ENCODE measurements at places on chromosomes 6 and 20.
A peak's percentile ranks its signal among the peaks of the same experiment; 100 is the strongest.

DNA sequence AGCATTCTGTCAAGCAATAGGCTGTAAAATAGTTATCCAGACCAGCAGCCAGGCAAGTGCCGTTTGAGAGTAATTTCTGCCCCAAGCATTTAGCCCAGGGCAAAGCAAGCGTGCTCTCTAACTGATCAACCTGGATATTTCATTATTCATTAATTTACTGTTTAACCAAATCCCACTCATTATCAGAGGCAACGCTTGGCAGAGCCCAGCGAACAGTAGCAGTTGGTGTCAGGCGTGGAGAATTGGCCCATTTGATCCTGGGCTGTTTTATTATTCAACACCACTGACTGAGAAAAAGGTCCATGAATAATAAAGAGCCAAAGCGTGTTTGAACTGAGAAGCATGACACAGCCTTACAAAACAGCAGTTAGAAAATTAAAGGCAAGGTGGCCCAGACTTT lies 35.3 kb downstream of the TFAP2B start:
- no peak for DNase-seq

GRCh38 chr20:8315639-8316573 lies 183.8 kb downstream of the PLCB1 start:
- no peak for DNase-seq

GRCh38 chr6:90425161-90425641 lies 128.6 kb upstream of the BACH2 start:
- DNase-seq, result peak; percentile 57

GRCh38 chr6:77786935-77787629 lies 134.2 kb downstream of the MEI4 start:
- no peak for DNase-seq

DNA sequence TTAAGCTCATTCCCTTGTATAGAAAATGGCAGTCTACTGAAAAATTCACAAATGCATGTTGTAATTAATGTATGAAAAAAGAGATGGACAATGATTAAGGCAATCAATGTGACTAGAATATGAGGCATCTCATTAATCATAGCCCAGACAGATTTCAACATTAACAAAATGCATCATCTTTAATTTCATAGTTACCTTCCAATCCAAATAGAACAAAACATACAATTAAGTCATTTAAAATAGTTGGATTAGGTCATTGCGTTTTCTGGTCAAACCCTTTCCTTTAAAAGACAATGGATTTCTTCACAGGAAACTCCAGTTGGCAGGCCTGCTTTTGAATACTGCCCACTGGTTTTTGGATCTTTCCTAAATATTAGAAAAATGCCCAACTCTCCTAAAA lies 203.9 kb downstream of the HAO1 start:
- no peak for DNase-seq

DNA sequence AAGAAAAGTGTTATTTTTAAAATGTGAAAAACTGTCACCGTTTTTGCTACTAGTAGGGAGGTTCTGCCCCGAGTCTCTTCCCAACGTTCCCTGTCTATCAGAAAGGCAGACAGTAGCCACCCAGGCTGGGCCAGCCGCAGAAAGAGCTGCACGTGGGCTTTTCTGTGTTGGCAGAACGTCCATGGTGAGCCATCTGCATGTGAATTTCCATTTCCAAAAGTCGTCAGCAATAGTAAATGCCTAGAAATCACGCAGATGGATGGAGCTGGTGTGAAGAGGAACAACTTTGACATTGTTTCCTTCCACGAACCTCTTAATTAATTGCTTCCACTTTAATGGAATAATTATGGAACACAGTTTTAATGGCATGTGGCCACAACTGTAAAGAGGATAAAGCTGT lies 97.5 kb downstream of the FAM120B start:
- no peak for DNase-seq

- peak; percentile 13 for DNase-seq
These were observed 4.1 kb downstream of the LINC00237 start for GRCh38 chr20:21101932-21102575.

- no peak for DNase-seq
These were observed 81.0 kb downstream of the SMLR1 start for GRCh38 chr6:130908188-130908587.

DNA sequence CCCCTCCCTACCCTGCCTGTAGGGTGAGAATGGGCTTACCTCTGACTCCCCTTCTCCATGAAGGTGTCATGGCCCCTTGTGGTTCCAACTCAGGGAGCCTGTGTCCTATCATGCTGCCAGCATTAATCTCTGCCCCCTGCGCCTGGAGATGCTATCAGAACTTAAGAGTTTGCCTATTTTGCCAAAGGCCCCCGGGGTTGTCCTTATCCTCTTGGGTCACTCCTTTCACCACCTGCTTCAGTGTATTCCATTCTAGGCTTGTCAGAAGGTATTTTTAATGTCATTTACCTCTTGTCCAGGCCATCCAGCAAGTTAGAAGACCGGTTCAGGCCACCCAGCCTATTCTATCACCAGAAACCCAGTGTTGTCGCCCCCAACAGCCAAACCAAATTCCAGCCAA lies 10.5 kb downstream of the RRBP1 start:
- no peak for DNase-seq

GRCh38 chr6:149995971-149996370 lies 29.4 kb downstream of the RAET1L start:
- no peak for DNase-seq

DNA sequence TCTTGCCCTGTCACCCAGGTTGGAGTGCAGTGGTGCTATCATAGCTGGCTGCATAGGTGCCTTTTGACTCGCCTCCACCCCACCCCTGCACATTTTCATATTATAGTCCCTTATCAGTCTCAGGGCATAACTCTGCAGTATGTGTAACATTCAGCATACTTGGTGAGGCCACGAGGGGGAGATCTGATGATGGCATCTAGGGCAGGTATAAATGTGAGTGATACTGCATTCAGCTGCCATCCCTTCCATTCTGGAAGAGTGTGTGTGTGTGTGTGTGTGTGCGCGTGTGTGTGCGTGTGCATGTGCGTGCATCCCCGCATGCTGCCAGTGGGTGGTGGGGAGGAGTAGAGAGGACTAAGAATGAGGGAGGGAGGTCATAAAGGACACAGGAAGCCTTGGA lies 81.4 kb downstream of the JARID2 start:
- peak; percentile 43 for DNase-seq

- no peak for DNase-seq
These were observed 956.1 kb downstream of the PHF3 start for GRCh38 chr6:64591676-64592036.

GRCh38 chr6:151240791-151241642 lies 1.2 kb downstream of the AKAP12 start:
- DNase-seq, result no peak

- DNase-seq, result no peak
These were observed 25.1 kb upstream of the ENPP1 start for GRCh38 chr6:131782764-131783163.

- no peak for DNase-seq
These were observed 45.1 kb downstream of the CGA start for GRCh38 chr6:87049779-87050178.

DNA sequence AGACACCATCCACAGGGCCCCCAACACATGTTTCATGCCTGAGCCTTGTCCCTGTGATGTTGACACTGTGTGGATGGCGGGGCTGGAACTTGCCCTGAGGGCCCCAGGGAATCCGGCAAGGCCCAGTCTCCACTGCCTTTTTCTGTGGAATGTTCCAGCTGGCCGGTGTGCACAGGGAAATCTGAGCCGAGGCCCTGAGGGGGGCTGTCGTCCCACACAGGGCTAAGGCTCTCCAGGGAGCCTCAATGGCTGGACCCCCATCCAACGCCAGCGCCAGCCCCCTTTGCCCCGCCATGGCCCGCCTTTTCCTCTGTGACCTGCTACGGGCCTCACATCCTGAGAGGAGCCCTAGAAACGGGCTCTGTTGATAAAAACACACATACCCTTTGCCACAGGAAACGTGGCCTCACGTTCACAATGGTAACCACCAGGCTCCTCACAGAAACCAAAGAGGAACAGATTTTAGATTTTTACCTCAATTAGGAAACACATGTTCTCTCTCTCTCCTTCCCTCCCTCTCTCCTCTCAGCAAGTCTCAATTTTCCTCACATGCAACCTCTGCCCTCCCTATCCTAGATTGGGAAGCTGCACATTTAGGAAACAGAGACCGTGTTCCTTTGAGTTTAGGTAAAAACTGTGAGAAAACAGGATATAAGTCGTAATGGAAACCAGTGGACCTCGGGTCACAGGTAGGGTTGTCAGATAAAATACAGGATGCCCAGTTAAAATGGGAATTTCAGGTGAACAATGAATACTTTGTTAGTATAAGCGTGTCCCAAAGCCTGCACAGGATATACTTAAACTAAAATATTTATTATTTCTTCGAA lies 13.7 kb upstream of the ZNF831 start:
- DNase-seq, result peak; percentile 92

GRCh38 chr20:3374296-3374695 lies 33.2 kb downstream of the DNAAF9 start:
- no peak for DNase-seq

DNA sequence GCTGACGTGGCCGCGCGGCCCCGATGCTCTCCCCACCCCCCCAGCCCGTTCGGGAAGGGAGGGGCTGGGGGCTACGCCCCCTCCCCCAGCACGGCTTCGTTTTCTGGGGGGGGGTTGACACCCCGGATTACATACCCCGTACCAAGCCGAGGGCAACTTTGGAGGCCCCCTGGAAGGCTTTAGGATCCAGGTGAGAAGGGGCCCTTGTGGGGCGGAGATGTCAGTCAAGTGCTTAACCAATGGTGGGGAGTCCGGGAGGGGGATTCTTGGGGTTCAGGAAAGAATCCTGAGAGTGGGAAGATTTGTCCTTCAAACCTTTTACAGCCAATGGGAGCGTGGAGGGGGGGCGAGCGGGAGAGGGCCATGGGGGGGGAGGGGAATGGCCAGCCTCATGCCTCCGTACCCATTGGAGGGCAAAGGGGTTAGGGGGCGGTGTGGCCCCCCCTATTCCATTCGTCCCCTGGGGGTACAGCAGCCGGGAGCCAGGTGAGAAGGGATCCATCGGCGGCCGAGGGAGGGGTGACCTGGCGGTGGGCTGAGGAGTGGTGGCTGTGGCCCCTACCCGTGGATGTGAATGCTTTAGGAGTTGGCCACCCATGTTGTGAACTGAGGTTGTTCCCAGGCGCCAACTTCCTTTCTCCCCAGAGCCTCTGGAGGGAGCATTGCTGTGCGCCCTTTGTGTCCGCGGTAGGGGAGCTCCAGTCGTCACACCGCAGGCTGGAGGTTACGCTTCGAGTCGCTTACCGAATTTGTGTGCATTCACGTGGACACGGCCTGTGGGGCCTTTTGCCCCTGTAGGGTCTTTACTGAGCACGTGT lies 682 bp downstream of the BRD2 start:
- peak; percentile 81 for DNase-seq

DNA sequence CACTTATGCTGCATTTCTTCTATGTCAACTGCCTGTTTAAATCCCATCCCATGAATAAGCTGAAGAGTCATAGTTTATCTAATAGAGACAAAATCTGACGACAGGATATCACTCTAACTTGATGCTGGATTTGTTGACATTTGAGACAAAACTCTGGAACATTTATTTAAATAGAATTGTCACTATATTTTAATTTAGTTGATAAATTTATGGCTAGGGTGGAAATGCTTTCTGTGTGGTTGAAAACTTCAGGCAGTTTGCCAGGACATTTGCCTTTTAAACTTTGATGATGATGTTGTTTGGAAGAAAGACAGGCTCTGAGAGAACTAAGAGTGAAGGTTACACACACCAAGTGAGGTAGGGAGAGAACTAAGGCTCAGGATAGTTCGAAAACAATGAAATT lies 68.1 kb downstream of the GJA1 start:
- no peak for DNase-seq

DNA sequence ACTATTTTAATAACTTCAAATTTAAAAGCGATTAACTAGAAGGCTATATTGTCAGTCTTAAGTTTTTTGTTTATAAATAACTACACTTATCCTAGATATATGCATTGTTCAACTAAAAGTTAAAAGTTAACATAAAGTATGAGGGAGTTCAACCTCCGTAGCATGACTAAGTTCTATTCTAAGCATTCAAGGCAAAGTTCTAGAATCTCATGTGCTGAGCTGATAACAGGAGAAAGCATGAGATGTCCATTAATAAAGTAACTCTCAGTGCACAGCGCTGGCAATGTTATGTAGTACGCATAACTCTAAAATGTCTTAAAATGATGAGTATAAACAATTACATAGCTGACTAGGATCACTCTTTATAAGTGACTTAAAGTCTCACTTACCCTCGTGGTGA lies 264.8 kb downstream of the RNGTT start:
- DNase-seq, result no peak

DNA sequence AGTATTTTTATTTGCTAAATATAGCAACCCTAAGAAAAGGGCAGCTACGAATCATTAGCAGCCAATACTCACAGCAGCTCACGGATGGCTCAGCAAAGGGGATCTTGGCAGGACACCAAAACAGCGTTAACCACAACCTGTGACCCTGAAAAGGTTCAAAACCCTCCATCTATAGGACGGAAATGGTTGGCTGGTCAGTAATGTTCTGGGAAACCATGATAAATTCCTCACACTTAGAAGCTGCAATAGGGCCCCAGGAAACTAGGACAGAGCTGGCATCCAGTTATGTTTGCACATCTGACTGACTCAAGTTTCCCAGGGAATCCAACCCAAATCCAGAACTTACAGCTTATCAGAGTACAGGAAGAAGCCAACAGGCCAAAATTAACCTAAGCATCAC lies 30.9 kb upstream of the PTPRT start:
- DNase-seq, result no peak

DNA sequence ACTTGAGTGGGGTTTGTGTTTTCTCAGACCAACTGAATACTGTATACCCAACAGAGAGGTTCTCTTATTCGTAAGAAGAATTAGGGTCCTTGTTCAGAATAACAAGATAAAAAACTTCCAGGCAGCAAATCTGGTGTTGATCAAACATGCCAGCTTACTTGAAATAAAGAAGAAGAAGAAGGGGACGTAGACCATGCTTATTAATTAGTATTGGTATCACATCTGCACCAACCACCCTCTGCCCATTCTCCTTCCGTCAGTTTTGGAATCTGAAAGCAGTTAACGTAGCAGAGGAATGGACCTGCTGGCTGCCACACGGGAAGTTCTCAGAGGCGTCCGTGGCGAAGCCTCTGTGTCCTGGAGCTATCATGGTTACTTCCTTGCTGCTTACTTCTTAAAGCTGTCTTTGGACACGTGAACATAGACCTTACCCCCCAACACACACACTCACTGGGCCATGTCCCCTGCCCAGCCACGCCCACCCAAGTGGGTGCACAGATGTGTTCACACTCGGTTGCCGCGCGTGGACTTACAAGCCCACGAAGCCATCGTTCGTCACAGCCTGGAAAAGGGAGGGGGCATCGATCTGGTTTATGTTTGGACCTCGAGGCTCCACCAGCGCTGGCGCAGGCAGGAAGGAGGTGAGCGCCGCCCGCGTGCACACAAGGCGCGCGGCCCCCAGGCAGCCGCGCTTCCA lies 4.1 kb upstream of the DLL1 start:
- no peak for DNase-seq

- no peak for DNase-seq
These were observed 2.6 kb downstream of the SMIM29 start for GRCh38 chr6:34246249-34246562.

All from CD4-positive, alpha-beta T cell treated with Interleukin-21 for 1 hour (primary cell).